ENCODE measurements at places on chromosomes 13 and 19.
A peak's percentile ranks its signal among the peaks of the same experiment; 100 is the strongest.

- DNase-seq = peak; percentile 75
Measured at GRCh38 chr13:102846261-102847015, 606 bp downstream of the ERCC5 start.

GRCh38 chr13:103894626-103895025, 828.4 kb upstream of the SLC10A2 start:
- DNase-seq = no peak

DNA sequence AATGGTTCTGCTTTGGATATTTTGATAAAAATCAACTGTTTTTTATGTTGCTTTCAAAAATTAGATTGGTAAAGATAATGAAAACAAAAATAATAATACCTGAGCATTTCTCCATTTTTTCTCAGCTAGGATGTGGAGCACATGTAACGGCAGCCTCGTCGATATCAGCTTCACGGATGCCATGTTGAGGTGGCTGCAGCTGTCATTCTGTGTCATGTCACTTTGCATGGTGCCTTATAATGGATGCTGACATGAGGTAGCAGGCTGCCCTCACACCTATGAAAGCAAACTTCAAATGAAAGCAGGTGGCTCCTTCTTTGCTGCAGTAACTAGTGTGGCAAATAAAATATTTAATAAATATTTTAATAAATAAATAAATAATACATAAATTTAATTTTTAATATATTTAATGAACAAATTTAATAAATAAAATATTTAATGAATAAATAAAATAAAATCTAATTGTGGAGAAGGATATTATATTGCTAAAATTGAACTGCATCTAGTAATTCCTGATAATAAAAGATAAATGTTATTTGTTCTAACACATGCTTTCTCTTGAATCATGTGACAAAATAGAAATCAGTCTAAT, 955.7 kb upstream of the SLC10A2 start:
- no peak for DNase-seq

- no peak for DNase-seq
Measured at GRCh38 chr19:29771708-29772414, 39.9 kb upstream of the CCNE1 start.

DNA sequence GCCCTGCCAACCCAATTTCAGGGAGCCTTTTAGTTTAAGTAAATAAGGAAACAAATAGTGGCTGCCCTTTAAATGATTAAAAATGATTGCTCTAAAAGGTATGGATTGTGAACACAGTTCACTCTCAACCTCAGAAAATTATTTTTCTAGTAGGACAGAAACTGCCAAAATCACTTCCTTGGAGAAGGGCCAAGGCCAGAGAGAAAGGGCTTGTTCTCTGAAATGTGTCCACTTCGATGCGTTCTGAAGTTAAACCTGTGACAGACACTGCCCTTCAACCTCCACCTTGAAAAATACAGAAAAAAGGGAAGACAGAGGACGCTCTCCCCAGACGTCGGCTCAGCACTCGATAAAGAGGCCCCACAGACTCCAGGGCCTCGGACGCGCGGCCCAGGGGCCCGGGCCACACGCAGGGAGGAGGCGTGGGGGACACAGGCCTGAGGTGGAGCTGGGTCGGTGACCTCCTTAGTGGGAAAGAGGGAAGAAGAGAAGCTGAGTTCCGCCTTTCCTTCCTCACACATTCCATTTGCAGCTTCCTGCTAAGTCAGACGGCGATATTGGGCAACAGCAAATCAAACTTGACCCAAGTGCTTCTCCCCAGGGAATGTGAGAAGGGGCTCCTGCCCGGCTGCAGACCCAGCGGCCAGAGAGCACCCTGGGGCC, 63.6 kb downstream of the RASA3 start:
- no peak for DNase-seq

- no peak for DNase-seq
Measured at GRCh38 chr19:52941941-52942385, 18.7 kb upstream of the ZNF888 start.

DNA sequence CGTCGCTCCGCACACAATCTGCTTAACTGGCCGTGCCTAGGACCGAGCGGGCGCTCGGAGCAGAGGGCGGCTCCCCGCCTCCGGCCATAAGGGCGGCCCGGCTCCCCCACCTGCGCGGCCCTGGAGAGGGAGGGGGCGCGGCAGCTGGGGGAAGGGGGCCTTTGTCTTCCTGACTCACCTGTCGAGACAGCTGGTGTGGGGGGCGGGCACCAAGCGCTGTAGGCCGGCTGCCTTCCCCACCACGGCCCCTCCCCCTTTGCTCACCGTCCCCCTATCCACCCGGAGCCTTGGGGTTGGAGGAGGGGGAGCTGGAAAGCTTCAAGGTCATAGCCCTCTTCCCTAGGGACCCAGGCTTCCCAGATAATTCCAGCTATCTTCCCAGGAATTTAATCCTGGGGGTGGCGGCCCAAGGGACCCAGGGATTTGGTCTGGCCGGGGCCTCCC, 1.2 kb downstream of the VASP start:
- no peak for DNase-seq
